NCI-H69 (cell line): ENCODE measurements at places on chromosomes 12 and 14.

- no peak for DNase-seq
These were observed 24.3 kb upstream of the ANO2 start for GRCh38 chr12:5969156-5969973.

- DNase-seq, result peak; percentile 86
These were observed 463.5 kb upstream of the PDE3A start for GRCh38 chr12:19904819-19905218.

- no peak for DNase-seq
These were observed 81.0 kb downstream of the PTPRR start for GRCh38 chr12:70839544-70839943.

GRCh38 chr12:87827638-87828264 is 201.4 kb downstream of the C12orf50 start:
- peak; percentile 51 for DNase-seq

GRCh38 chr12:68785358-68785757 is 22.6 kb upstream of the MDM2 start:
- no peak for DNase-seq

GRCh38 chr12:53737093-53737808 is 10.0 kb upstream of the CALCOCO1 start:
- peak; percentile 81 for DNase-seq

DNA sequence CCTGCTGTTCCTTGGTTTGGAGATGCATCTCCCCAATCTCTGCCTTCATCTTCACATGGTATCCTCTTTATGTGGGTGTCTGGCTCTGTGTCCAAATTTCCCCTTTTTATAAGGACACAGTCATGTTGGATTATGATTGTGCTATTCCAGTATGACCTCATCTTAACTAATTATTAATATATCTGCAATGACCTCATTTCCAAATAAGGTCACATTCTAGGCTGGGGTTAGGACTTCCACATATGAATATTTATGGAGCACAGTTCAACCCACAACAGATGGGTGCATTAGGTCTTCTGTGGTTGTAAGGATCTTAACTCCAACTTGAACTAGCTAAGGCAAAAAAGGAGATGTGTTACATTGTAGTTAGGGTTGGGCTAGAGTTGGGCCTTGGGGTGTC is 69.4 kb downstream of the ADCK1 start:
- no peak for DNase-seq

GRCh38 chr12:70507442-70507841 is 129.8 kb downstream of the PTPRB start:
- no peak for DNase-seq

- DNase-seq, result no peak
These were observed 29.3 kb upstream of the PLEK2 start for GRCh38 chr14:67441256-67441655.
